ENCODE measurements at places on chromosomes 4 and X.
A peak's percentile ranks its signal among the peaks of the same experiment; 100 is the strongest.

GRCh38 chrX:103356858-103357257, 552 bp downstream of the TCEAL9 start:
- DNase-seq = no peak

- no peak for DNase-seq
Measured at GRCh38 chrX:20514358-20514757, 247.6 kb upstream of the RPS6KA3 start.

DNA sequence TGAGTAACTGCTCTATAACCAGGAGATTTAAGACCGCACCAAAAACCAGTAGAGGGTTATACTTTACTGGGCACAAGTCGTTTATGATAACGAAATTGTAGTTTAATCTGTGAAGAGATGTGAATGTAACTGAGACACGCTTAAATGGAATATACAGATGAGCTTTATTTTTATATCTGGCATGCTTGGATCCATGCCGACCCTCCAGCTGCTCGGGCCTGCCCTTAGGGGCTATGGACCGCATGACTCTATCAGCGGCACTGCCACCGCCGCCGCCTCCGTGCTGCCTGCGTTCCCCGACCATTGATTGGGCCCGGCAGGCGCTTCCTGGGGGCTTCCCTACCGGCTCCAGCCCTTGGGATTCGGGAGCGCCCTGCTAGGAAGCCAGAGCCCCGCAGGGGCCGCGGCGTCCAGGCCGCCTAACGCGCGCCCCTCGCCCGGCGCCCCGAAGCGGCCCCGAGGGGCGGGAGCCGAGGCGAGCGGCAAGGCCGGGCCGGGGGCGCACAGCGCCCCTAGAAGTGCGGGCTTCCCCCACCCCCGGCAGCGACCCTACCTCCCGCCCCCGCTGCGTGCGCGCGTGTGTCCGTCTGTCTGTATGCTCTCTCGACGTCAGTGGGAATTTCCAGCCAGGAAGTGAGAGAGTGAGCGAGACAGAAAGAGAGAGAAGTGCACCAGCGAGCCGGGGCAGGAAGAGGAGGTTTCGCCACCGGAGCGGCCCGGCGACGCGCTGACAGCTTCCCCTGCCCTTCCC, at the start of gene NFKB1:
Gene NFKB1, plus strand, starts transcription at position 664 of the 751 bp plus-strand sequence. CDS start 24,160 bp downstream, outside the sequence.
- DNase-seq = peak; percentile 45

- DNase-seq = no peak
Measured at GRCh38 chrX:124223524-124223923, 108.9 kb upstream of the TEX13D start.

DNA sequence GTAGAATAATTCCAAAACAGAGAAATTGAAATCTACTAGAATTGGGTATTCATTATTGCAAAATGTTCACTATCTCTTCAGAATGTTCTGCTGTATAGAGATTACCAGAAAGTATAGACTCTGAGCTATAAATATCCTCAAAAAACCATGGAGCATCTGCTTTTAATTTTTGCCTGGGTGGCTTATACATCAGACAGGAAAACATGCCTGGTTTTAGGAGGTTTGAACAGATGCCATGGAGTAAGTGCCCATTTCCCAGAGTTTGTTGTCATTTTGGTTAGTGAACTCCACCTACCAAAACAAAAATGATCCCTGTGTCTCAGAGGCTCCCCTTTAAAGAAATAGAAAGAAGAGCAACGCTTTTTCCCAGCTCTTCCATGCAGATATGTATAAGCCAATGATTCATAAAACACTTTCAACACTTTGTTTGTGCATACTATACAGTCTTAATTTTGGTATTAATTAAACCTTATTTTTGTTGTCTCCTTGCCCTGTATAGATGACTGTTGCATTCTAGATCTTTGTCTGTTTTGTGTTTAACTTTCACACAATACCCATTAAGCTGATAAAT, 68.7 kb downstream of the MEPE start:
- peak; percentile 21 for DNase-seq

DNA sequence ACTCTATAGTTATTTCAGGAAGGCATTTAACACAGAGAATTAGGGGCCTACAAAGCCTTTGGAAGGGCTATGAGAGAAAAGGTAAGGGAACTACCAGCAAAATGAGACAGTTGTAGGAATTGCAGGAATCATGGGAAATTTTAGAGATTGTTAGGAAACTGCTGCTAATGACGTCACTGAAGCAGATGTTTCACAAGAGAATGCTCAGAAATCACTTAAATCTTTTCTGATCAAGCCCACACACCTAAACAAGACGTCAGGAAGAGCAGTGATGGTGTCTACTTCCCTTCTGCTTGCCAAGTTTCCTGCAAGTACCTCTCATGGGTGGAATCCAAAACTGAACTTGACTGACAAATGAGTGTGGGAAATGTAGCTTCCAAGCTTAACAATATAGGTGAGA, 5.1 kb downstream of the OR13H1 start:
- DNase-seq = no peak

- no peak for DNase-seq
Measured at GRCh38 chr4:176306837-176307665, 12.7 kb upstream of the SPCS3 start.

GRCh38 chr4:169774466-169775445, 17.0 kb upstream of the HPF1 start:
- no peak for DNase-seq

- no peak for DNase-seq
Measured at GRCh38 chr4:67084783-67085182, 460.5 kb downstream of the CENPC start.

GRCh38 chr4:173538909-173539445, 8.9 kb upstream of the HAND2 start:
- no peak for DNase-seq

- no peak for DNase-seq
Measured at GRCh38 chr4:16717266-16717970, 181.0 kb downstream of the LDB2 start.

DNA sequence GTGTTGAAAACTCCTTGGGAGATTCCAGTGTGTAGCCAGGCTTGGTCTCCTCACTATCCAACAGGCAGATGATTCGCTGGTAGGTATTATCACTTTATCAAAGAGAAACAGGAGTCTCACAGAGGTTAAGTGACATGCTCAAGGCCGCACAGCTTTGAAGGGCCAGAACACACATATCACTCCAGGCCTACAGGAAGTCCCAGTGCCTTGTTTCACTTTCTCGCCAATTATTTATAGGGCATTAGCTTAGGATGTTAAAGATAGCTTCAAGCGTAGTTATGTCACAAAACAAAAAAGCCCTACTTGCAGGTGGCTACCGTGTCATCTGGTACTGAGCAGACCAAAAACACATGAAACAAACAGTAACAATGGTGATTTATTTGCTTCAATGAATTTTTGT, 13.2 kb downstream of the ATP8A1 start:
- DNase-seq = no peak

DNA sequence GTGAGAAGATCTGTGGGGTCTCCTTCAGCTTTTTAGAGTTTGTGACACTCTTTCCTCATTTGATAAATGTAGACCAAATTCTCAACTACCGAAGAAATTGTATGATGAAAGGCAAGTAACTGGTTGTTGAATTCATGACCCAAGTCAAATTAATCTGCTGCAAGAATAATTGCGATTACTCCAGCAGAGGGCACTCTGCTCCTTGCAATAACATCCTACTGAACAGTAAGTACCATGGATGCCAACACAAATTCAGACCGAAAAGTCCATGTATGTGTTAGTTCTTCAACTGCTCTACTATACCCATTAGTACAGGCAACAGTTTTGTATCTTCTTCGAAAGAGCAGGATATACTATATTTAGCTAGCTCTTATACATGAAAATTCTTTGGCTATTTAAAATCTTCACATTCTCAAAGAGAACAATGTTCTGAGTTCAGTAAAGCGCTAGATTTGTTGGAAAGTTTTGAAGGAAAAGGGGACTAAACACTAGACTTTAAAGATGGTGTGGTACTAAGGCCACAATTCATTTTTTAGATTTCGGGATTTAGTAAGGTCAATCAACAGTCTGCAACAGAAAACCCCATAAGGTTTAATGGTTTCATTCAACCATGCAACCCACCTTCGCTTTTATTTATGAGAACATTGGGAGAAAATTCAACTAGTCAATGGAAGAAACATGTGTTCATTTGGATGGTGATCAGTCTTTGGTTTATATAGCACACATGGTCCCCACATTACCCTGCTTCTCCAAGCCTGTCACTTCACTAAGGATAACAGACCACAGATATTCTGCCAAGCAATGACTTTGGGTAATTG, 105.4 kb upstream of the TBC1D9 start:
- peak; percentile 67 for DNase-seq

GRCh38 chrX:374596-374995, 12.1 kb downstream of the PPP2R3B start:
- DNase-seq = no peak
